ENCODE measurements at places on chromosomes 3 and 15.

GRCh38 chr3:89740080-89740880, 632.9 kb downstream of the EPHA3 start:
- DNase-seq = no peak

- DNase-seq = peak; percentile 25
Observed at GRCh38 chr15:59247364-59247763, 40.7 kb downstream of the LDHAL6B start.

DNA sequence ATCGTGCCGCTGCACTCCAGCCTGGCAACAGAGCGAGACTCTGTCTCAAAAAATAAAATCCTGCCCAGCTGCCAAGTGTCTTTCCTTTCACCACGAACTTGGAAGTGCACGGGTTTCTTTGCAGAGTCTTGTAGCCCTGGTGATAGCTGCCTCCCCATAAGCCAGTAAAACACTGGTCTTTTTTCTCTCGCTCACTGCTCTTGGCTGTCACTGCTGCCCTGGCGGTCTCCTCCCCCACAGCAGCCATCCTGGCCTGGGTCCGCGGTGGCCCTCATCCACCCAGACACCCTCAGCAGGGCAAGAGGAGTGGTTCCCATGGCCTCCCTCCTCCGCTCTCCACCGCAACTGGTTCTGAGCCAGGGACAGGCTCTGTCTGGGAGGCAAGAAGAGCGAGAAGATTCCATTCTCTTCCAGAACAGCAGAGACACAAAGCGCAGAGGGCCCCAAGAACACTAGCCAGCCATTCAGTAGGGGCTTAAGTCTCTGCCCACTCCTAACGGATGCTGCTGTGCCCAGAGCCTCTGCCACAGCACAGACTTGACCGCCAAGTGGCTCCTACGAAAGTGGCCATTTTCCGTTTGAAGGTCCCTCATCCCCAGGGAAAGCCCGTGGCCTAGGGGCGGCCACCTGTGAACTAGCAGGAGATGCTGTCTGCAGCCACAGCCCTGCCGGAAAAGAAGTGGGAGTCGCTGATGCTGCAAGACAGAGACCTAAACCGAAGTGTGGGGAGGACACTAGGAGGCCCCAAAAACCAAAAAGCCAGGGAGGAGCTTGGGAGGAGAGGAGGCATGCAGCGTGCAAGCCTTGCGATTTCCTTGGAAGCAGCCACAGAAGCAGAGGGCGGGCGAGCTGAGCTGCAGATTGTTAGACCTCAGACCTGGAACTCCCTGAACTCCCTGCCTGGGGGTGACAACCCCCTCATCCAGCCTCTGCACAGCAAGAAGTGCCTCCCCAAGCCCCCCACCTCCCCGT, 44.1 kb downstream of the KLHL25 start:
- no peak for DNase-seq

- no peak for DNase-seq
Observed at GRCh38 chr15:56351353-56351752, 13.9 kb upstream of the TEX9 start.

GRCh38 chr3:128878011-128878457, 1.4 kb upstream of the ACAD9 start:
- DNase-seq = no peak

- no peak for DNase-seq
Observed at GRCh38 chr15:62063825-62064635, 2.7 kb upstream of the C2CD4A start.

DNA sequence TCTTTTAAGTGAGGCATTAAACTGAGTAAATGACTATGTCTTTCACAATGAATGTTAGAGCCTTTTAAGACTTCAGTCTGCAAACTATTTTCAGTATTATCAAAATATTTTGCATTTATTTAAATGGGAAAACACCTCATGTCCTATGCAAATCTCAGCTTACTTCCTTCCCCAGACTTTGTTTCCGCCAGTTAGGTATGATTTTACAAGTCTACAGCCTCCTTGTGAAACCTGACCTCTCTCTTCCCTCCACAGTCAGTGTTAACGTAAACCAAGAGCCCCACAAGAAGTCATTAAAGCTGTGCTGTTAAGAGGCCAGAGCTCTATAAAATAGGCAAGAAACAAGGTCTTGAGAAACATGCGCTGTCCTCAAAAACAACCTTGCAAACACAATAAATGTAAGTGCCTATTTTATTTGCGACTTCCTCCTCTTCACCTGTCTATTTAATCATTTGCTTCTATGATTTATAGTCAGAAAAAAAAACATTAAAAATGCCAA, 48.3 kb downstream of the PRTG start:
- no peak for DNase-seq
